ENCODE measurements at places on chromosomes 2 and 18.

- no peak for DNase-seq
These were observed 144.5 kb downstream of the RAD51AP2 start for GRCh38 chr2:17373741-17374140.

- DNase-seq = no peak
These were observed 27.1 kb upstream of the CWC22 start for GRCh38 chr2:180033993-180034894.

- DNase-seq = no peak
These were observed 206.0 kb upstream of the SPRED2 start for GRCh38 chr2:65638443-65638842.

DNA sequence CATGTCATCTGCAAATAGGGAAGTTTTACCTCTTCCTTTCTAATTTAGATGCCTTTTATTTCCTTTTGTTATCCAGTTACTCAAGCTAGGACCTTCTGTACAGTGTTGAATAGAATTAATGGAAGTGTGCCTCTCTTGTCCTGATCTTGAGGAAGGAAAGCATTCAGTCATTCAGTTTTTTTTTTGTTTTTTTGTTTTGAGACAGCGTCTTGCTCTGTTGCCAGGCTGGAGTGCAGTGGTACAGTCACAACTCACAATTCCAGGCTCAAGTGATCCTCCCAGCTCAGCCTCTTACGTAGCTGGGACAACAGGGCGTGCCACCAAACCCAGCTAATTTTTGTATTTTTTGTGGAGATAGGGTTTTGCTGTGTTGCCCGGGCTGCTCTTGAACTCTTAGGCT lies 203.9 kb upstream of the ALPP start:
- DNase-seq = no peak

DNA sequence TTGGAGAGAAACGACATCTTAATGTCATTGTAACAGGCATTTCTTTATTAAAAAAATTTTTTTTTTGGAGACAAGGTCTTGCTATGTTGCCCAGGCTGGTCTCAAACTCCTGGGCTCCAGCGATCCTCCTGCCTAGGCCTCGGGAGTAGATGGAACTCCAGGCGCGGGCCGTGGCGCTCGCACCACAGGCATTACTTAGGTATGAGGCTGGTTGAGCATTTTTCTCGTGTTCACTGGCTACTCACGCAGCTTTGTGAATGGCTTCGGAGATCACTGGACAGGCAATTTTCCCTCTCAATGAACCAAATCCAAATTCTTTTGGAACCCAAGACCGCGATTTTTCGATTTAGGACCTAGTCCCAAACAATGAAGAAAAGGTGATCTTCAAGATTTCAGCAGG lies 795 bp upstream of the TCF7L1 start:
- no peak for DNase-seq

DNA sequence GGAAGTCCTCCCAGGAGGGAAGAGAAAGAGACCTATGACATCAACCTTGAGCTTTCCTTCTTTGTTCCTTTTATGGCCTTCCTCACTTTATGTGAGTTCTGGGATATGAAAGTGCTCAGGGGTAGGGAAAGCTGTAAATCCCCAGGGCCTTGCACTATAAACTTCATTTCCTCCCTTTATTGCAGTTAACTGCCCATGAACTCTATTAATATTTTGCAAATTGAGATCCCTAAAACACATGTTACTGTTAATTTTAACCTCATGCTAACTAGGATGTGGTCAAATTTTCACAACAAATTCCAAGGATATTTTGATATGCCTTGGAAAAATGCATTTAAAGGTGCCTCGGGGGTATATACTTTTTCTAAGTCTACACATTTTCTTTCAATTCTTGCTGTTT lies 359.9 kb downstream of the OSR1 start:
- no peak for DNase-seq

DNA sequence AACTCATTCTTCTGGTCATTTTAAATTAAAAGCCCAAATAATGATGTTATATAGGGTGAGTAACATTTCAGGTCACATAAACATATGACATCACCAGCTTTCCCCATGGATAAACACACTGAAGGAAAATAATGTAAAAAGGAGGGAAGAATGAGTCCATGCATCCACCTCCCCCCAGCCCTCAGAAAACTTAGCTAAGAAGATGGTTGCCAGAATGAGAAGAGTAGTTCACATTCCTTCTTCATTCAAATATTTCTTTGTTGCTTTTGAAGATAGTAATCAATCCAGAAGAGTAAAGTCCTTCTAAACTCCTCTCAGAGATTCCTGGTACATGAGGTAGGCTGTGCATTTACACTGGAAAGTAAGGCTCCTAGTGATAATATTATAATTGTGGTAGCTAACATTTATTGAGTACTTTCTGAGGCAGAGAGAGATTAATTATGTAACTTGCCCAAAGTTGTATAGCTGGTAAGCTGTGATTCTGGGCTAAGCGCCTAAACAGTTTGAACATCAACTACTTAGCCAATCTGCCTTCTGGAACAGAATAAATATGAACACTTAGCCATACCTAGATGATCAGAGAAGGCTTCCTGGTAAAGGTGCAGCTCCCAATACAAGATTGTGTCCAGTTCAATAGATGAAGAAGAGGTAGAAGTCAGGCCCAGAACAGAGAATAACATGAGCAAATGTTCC lies 256.7 kb upstream of the FN1 start:
- no peak for DNase-seq
